Thoracic aorta (tissue), 2 donors: ENCODE measurements at places on chromosomes 2 and 18. TPM values are rescaled to one million over a fixed set of nuclear protein-coding genes. Genes with fewer than 3 reads are reported as not detected.

- H3K4me3 ChIP-seq, result no peak overlapping the region
- no peaks in the 10 kb centered on the region for H3K36me3 ChIP-seq
- no peak for DNase-seq
- H3K27ac ChIP-seq, result no peak overlapping the region
- no peaks in the 10 kb centered on the region for H3K4me1 ChIP-seq
- H3K27me3 ChIP-seq, result no peaks in the 10 kb centered on the region
These were observed 12.5 kb upstream of the TXNL4A start for GRCh38 chr18:80000877-80001276.

- no peak for DNase-seq
- no peaks in the 10 kb centered on the region for H3K27me3 ChIP-seq
- H3K4me3 ChIP-seq, result no peak overlapping the region
- H3K4me1 ChIP-seq, result no peaks in the 10 kb centered on the region
These were observed 27.2 kb downstream of the LHCGR start for GRCh38 chr2:48728295-48728694.

DNA sequence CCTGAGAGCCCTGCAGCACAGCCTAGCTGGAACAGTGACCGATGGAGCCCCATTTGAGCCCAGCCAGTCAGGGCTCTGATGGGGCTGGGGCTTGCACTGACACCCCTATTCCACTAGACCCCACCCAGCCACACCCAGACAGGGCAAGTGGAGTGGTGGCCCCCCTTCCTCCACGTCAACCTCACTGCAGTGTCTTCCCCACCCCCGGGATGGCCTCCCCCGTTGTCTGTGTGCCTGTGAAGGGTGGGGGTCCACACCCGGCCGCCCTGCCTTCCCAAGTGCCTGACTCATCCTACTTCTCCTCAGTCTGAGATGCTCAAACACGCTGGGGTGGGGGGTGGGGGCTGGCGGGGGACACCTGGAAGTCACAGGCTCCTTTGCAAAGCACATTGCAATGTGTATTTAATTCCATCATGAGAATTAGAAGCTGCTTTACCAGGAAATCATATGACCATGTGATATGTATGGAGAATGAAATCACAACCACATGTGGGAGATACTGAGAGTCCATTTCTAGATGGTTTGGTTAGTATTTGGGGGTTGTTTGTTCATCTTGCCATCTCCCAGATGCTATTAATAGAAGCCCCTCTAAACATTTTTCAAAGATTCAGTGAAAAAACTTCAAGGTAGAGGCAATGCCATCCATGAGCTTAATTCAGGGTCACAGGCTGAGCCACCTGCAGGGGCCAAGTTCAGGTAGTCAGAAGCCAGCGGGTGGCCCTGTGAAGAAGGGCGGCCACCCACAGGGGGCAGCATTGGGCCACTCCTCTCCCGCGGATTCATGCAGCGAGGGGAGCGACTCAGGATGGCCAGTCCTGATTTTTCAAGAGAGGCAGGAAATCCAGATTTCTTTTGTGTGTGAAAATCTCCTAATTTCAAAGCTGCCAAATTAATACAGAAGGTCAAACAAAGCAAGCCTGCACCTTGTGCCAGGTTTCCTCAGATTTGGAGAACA is 22.7 kb upstream of the GMPPA start:
- peaks cover 17% of the 10 kb centered on the region for H3K4me1 ChIP-seq
- peaks cover 87% of the 10 kb centered on the region for H3K36me3 ChIP-seq
- no peak overlapping the region for H3K4me3 ChIP-seq

- H3K4me3 ChIP-seq, result no peak overlapping the region
- no peaks in the 10 kb centered on the region for H3K4me1 ChIP-seq
- no peak overlapping the region for H3K27ac ChIP-seq
- no peaks in the 10 kb centered on the region for H3K27me3 ChIP-seq
- no peaks in the 10 kb centered on the region for H3K36me3 ChIP-seq
These were observed 175.3 kb upstream of the SIX3 start for GRCh38 chr2:44766220-44766619.

- H3K4me1 ChIP-seq, result peaks cover 8% of the 10 kb centered on the region
- no peaks in the 10 kb centered on the region for H3K27me3 ChIP-seq
- no peak overlapping the region for H3K27ac ChIP-seq
These were observed 9.0 kb upstream of the KCNG2 start for GRCh38 chr18:79788734-79789085.

DNA sequence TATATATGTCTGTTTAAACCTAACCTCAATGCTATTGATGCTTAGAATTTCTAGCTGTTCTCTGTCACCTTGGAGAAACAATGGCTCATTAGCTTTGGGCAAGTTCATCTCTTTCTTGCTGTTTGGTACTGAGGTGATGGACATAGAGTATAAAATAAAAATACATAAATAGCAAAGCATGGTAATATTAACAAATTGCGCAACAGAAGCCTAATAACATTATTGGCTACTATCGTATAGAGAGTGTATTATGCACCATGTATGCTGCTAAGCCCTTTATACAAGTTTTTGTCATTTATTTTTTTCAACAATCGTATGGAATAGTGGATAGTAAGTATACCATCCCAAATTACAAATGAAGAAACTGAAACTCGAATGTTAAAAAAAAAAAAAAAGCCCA is 100.1 kb downstream of the ICOS start:
- H3K27me3 ChIP-seq, result no peaks in the 10 kb centered on the region
- H3K4me3 ChIP-seq, result no peak overlapping the region
- no peak for DNase-seq
- H3K36me3 ChIP-seq, result no peaks in the 10 kb centered on the region
- H3K4me1 ChIP-seq, result peaks cover 8% of the 10 kb centered on the region

DNA sequence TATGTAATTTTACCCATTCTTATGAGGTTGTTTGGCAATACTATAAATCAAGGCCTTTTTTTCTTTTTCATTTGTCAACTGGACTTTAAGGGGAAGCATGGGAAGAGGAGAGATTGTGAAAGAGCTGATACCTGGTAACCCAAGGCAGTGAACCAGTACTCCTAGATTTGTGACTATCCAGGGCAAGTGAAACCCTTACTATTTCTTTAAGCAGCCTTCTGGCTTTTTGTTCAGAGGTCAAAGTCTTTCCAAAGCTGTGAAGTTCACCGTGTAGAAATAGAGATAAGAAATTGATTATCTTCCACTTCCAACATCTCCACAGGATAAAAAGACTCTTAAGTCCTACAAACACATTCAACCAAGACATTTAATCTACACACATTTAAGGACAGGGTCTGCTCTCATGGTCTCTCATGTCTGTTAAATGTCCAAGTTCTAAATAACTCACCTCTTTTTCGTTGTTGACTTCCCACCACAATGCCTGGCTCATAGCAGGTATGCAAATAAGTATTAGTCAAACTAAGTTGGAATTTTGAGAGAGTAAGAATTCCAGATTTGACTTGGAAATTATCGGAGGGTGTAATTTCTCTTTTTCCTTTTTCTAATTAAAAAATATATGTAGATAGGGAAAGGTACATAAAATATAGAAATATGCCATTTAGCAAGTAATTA is 485.8 kb downstream of the STK39 start:
- H3K27ac ChIP-seq, result no peak overlapping the region
- H3K27me3 ChIP-seq, result no peaks in the 10 kb centered on the region
- H3K36me3 ChIP-seq, result no peaks in the 10 kb centered on the region
- H3K4me3 ChIP-seq, result no peak overlapping the region
- H3K4me1 ChIP-seq, result no peaks in the 10 kb centered on the region

DNA sequence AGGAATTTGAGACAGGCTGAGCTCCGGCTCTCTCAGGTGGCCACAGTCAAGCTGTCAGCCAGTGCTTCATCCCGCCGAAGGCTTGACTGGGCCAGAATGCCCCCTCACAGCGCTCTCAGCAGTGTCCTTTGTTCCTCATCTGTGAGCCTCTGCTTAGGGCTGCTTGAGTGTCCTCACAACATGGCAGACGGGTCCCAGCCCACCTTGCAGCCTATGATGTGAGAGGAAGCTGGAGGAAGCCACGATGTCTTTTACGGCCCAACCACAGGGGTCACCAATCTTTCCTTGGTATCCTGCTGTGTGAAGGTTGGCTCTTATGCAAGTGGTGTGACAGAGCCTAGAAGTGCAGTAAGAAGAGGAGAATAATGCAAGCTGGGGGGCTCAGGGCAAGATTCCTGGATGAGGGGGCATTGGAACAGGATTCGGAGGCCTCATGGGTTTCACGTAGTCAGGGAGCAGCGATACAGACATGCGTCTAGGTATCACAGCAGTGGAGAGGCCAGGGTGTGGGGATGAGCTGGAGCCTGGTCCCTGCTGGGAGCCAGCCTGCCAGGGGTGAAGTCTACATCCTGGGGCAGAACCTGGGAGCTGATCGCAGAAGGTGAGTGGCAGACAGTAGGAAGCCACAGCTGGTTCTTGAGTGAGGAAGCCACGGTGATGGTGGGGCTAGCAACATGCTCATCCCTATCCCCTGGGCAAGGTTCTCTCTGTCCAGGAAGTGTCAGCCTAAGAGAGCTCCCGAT is 234.1 kb downstream of the GLI2 start:
- H3K4me3 ChIP-seq, result no peak overlapping the region
- no peak for DNase-seq
- no peak overlapping the region for H3K27ac ChIP-seq
- peaks cover 14% of the 10 kb centered on the region for H3K36me3 ChIP-seq

GRCh38 chr2:164642946-164643555 is 21.8 kb upstream of the GRB14 start:
- H3K27me3 ChIP-seq, result no peaks in the 10 kb centered on the region
- H3K27ac ChIP-seq, result no peak overlapping the region
- H3K4me1 ChIP-seq, result no peaks in the 10 kb centered on the region
- DNase-seq, result no peak

The GNAL gene
- total RNA-seq, result 20.4 TPM
